ENCODE measurements at places on chromosomes 1 and 21.
A peak's percentile ranks its signal among the peaks of the same experiment; 100 is the strongest.

- no peak for DNase-seq
Observed at GRCh38 chr1:117592155-117592554, 13.7 kb upstream of the TENT5C start.

DNA sequence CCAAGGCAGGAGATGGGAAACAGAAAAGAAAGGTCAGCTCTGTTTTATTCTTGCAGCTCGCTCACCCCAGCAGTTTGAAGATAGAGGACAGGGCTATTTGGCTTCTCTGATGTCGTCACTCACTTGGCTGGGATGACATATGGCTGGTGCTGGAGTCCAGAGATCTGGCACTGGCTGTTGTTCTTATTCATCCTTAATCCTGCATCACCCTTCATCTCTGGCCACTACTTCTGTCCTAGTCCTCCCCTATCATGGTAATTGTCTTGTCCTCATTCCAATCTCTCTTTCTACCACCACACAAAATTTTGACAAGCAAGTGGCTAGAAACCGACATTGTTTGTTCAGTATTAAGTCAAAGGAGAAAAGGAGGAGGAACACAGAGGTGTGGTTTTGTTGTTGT lies 103.8 kb upstream of the PDE4B start:
- DNase-seq, result no peak

- DNase-seq, result peak; percentile 35
Observed at GRCh38 chr1:62438163-62438562, 1.3 kb downstream of the USP1 start.

GRCh38 chr1:1755426-1755825 lies 22.8 kb downstream of the NADK start:
- no peak for DNase-seq

- no peak for DNase-seq
Observed at GRCh38 chr1:71647513-71648300, 566.9 kb upstream of the ZRANB2 start.

DNA sequence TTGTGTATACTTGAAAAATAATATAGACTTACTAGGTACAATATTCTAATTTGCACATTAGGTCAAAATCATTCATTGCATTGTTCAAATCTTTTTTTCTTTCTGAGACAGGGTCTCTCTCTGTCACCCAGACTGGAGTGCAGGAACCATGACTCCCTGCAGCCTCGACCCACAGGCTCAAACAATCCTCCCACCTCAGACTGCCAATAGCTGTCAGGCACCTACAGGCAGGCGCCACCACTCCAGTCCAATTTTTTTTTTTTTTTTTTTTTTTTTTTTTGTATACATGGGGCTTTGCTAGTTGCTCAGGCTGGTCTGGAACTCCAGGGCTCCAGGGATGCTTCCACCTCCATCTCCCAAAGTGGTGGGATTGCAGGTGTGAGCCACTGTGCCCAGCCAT lies 656.9 kb downstream of the KCNT2 start:
- no peak for DNase-seq

DNA sequence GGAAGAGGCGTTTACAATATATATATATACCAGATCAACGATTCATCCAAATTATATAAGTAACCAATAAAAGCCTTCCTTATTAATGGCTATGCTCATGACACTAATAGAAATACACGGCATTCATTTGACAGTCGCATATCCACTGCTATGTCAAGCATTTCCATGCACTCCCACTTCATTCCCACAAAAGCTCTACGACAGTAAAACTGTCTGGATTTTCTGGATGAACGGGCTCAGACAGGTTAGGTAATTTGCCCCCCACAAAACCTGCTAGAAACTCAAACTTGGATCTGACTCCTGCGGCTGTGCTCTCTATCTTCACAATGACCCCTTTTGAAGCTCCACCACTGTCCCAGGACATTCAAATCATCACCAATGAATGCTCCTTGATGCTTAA lies 11.4 kb downstream of the DNAJC11 start:
- DNase-seq, result no peak

- DNase-seq, result peak; percentile 79
Observed at GRCh38 chr1:20476265-20477038, 9.6 kb downstream of the CAMK2N1 start.

- no peak for DNase-seq
Observed at GRCh38 chr1:187842406-187843165, 1013.8 kb downstream of the PLA2G4A start.

- no peak for DNase-seq
Observed at GRCh38 chr21:14491269-14491681, 54.8 kb downstream of the SAMSN1 start.

DNA sequence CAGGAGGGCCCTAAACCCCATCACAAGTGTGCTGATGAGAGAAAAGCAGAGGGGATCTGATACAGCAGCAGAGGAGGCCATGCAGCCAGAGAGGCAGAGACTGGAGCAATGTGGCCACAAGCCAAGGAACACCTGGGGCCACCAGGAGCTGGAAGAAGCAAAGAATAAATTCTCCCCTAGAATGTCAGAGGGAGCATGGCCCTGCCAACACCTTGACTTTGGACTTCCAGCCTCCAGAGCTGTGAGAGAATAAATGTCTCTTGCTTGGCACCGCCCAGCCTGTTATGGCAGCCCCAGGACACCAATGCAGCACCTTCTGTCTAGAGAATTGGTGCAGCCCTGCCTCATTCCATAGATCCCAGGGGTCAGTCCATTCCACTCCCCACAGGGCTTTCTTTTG lies 25.3 kb downstream of the UBASH3A start:
- no peak for DNase-seq

DNA sequence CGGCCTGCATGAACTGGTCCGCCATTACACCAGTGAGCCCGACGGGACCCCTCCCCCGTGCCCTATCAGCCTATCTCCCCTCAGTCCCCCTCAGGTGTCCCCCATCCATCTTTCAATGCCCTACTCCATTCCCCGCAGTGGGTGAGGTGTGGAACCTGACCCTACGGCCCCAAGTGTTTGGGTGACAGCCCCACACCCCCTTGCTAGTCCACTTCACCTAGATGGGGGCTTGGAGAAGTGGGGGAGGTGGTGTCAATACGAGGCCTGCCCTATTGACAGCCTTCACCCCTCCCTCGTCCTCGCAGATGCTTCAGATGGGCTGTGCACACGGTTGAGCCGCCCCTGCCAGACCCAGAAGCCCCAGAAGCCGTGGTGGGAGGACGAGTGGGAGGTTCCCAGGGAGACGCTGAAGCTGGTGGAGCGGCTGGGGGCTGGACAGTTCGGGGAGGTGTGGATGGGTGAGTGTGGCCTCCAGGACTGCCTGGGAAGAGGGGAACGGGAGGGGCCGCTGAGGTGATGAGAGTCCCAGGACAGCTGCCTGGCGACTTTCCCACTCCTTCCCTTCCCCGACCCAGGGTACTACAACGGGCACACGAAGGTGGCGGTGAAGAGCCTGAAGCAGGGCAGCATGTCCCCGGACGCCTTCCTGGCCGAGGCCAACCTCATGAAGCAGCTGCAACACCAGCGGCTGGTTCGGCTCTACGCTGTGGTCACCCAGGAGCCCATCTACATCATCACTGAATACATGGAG lies 15.7 kb upstream of the HDAC1 start:
- DNase-seq, result peak; percentile 30

GRCh38 chr21:34887725-34888568 lies 161.2 kb downstream of the RUNX1 start:
- DNase-seq, result no peak

GRCh38 chr1:157090196-157090647 lies 9.4 kb downstream of the ETV3L start:
- DNase-seq, result peak; percentile 70

DNA sequence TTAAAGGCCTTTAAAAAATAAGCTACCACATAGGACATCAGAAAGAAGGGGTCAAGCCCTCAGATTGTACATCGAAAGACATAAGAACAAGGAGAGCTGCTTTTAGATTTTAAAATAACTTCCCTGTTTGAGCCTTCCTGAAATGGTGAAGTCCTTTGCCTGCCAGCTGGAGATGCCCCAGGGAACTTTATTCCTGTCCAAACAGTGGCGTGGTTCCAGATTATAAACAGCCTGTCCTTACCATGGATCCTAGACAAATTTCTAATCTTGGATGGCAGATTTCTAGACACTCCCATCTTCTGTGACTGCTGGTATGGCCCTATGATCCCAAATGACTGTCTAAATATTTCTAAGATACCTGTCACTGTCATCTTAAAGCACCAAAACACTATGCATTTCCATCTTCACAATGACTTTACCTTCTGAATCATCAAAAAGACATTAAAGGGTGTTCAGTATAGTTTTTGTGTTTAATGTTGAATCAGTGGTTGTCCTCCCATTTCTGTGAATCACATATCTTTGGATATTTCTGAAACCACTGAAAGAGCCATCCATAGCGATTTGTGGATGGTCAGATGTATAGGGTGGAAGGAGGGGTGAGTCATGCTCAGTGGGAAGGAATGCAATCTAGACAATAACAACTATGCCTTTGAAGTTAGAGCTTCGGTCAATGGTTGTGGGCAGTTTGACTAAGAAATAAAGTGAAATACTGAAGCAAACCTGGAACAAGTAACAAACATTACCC lies 23.2 kb downstream of the ILDR2 start:
- no peak for DNase-seq

GRCh38 chr1:209433649-209434031 lies 149.9 kb upstream of the CAMK1G start:
- no peak for DNase-seq

DNA sequence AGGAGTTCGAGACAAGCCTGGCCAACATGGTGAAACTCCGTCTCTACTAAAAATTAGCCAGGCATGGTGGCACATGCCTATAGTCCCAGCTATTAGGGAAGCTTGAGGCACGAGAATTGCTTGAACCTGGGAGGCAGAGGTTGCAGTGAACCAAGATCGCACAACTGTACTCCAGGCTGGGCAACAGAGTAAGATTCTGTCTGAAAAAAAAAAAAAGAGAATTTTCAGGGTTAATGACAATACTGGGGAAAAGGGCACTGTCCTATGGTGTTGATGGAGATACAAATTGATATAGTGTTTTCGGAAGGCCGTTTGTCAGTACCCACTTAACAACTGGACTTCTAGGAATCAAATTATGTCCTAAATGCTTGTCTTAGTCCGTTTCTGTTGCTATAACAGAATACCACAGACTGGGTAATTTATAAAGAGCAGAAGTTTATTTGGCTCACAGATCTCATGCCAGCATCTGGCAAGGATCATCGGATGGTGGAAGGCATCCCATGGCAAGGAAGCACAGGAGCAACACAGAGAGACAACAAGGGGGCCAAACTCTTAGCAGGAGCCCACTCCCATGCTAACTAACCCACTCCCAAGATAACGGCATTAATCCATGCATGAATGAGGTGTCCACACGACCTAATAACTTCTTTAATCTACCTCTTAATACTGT lies 41.3 kb downstream of the ZBTB8A start:
- DNase-seq, result no peak

DNA sequence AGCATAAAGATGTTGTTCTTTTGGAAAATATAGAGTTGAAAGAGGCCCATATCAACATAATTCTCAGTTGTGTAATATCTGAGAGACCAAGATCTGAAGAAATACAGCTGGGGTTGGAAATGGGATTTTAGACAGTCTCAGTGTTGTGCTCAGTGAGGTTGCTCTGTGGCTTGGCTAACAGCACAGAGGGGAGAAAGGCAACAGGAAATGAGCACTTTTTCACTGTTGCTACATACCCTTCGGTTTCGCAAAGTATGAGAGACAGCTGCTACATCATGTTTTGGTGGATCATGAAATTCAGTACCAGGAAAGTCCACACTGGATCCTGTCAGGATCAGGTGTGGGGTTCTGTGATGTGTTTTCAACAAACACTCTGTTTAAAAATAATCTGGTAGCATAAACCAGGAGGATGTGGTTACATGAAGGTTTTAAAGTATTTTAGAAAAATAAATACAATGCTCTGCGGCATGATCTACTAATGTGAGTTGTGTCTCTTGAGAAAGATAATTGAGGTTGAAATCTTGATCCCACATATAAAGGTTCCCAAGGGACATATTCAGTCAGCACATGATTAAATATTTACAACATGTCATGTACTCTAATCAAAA lies 7.0 kb upstream of the GPR88 start:
- no peak for DNase-seq

DNA sequence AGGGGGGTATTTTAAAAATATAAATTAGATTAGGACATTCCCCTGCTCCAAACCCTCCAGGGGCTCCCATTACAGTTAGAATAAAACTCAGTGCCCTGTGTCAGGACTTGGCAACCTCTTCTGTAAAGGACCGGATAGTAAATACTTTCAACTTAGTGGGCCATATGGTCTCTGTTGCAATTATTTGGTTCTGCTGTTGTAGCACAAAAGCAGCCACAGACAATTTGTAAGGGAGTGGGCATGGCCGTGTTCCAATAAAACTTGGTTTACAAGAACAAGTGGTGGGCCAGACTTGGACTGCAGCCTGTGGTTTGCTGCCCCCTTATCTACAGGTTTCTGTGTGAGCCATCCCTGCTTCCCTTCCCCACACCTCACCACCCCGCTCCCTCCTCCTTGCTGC lies 92.0 kb downstream of the ACTL8 start:
- no peak for DNase-seq

DNA sequence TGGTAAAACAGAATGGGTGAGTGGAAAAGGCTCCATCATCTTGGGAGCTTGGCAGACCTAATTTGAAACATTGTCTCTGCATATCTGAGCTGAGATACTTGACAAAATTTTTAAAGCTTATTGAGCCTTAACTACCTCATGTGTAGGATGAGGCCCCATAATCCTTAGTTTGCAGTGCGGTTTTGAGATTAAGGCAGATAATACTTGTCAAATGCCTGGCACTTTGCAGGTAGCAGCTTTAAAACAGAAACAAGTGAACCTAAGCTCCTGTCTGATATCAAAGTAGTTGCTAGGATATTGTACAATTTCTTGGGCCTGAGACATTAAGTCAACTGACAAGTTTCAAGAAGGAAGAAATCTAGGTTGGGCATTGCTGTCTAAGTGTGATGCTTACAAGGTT lies 65.3 kb downstream of the TBX19 start:
- no peak for DNase-seq

GRCh38 chr1:1900883-1901640 lies 10.2 kb upstream of the GNB1 start:
- no peak for DNase-seq

DNA sequence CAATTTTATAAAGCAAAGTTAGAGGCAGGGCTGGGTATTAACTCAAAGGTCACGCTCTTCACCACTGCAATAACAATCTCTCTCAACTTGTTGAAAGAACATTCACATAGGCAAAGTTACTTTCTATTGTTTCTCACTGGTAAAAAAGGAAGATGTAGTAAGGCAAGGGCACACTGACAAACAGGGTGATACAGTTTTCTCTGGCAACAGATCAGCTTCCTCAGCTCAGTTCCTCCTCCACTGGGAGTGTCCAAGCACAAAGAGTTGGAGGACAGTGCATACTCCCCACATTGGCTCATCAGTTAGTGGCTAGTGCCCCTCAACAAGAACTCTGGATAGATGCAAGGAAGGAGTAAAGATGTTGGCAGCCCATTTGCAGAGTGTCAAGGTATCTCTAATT lies 3.7 kb downstream of the PLPPR4 start:
- DNase-seq, result no peak

DNA sequence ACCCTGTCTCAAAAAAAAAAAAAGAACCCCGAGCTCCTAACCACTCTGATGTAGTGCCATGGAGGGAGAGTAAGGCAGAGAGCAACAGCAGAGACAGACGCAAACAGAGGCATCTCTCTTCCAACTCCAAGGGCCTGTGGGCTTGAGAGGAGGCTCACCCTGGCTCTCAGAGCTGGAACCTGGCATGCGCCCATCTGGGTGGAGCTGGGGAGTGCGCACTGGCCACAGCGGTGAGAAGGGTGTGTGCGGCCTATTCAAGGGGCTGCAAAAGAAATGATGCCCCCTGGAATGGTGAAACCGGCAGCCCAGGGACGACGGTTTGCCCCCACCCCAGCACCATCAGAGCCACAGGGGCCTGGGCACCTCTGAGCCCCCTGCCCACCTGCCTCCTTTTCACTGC lies 17.6 kb downstream of the COL8A2 start:
- DNase-seq, result no peak
